Gastrocnemius medialis (tissue), 4 donors: ENCODE measurements at places on chromosomes 7 and 10. TPM values are rescaled to one million over a fixed set of nuclear protein-coding genes. Genes with fewer than 3 reads are reported as not detected.

GRCh38 chr7:138934367-138934766 lies 46.8 kb downstream of the KIAA1549 start:
- no peak for DNase-seq

GRCh38 chr7:93943816-93944540 lies 22.4 kb downstream of the GNG11 start:
- DNase-seq: no peak

DNA sequence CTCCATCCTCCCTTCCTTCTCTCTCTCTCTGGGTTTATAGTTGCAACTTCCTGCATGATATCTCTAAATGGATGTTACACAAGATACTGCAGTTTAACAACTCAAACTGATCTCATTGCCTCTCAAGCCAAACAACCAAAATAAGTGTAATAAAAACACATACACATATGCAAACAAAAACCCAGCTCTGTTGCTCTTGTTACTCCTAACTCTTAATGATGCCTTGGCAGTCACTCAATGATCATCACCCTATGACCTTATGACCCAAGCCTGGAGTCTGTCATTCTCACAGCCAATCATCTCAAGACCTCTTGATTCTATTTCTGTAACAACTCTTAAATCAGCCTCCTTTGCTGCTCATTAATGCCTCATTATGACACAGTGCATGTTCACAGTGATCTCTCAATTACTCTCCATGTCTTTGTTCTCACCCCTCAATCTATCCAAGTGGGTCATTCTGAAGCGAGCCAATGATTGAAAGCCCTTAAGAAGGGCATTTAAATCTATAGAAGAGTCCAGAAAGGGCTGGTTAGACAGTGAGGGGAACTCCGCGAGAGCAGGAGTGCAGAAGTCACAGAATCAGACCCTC lies 210.9 kb downstream of the INHBA start:
- DNase-seq: no peak

DNA sequence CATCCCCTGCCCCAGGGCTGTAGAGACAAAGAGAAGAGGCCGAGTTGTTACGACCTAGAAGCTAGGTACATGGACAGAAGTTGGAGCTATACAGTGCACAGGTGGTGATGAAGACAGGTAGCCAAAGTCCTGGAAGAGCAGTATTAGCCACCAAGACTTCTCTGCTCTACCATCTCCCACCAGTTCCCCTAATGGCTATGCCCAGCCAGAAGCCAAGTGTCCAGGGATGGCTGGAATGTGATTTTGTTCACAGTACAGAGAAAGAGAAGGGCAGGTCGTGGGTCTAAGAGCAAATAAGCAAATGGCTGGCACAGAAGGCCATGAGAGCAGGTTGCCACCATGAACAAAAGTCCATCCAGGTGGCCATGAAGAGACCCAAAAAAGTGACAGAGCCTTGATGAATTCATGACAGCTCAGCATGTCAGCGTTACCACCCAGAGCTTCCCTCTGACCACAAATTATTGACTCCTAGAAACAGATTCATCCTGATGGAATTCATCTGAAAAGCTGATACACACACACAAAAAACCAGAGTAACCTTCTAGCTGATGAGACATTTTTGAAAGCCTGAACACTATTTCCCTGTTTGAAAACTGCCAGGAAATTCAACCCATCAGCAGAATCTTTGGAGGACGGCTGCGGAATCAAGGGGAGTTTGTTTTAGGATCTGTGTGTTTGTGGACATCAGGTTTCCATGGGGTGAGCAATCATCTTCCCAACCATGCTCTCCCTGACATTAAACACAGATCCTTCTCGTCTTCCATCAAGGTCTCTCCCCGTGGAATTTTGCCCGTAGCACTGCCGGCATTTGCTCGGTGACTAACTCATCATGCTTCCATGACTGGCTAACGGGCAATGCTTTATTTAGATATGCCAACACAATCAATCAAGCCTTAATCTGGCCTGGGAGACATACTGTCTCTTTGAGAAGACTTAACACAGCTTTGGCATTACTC lies 906.7 kb upstream of the AUTS2 start:
- peak; percentile 69 for DNase-seq

Gene HABP2
- 0.26 TPM for total RNA-seq
